ENCODE measurements at places on chromosomes 3 and 15. TPM values are rescaled to one million over a fixed set of nuclear protein-coding genes. Genes with fewer than 3 reads are reported as not detected.
A peak's percentile ranks its signal among the peaks of the same experiment; 100 is the strongest.

The LRRC34 gene
- 3.3 TPM for total RNA-seq

The HYAL1 gene
- 1.7 TPM for total RNA-seq

The MFN1 gene
- total RNA-seq: 34.7 TPM

The CCDC191 gene
- total RNA-seq: 0.65 TPM

The GPR149 gene
- total RNA-seq: not detected

The YEATS2 gene
- 53.7 TPM for total RNA-seq

The RBPMS2 gene
- 243 TPM for total RNA-seq

The PLSCR4 gene
- total RNA-seq: 2.9 TPM

DNA sequence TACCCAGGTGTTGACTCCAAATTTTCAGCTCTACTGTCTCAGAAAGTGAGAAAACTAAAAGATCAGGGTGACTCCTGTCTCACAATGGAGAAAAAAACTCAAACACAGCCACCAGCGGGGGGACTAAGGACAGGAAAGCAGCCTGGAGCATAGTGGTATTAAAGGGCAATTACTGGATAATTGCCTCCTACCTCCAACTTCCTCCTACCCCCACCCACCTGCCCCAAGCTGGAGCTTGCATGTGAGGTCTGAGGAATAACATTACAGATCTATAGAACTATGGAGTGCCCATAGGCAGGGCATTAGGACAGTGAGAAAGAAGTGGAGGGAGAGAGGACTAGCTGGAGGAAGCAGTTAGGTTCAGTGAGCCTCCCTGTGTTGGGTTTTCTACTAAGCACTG lies 2.7 kb upstream of the PCCB start:
- H3K4me1 ChIP-seq: peaks cover 5% of the 10 kb centered on the region
- no peak for DNase-seq
- H3K36me3 ChIP-seq: no peaks in the 10 kb centered on the region
- H3K27me3 ChIP-seq: no peaks in the 10 kb centered on the region

GRCh38 chr15:65420975-65421359 lies 1.8 kb downstream of the IGDCC4 start:
- peak overlapping the region; percentile 35 for H3K27ac ChIP-seq
- peak overlapping the region; percentile 87 for H3K4me3 ChIP-seq
- peaks cover 30% of the 10 kb centered on the region for H3K4me1 ChIP-seq
- H3K36me3 ChIP-seq: no peaks in the 10 kb centered on the region
- DNase-seq: no peak

GRCh38 chr15:76191539-76192244 lies 119.6 kb downstream of the ETFA start:
- peaks cover 7% of the 10 kb centered on the region for H3K4me1 ChIP-seq
- no peak for DNase-seq
- no peak overlapping the region for H3K4me3 ChIP-seq

GRCh38 chr3:54426381-54426780 lies 304.0 kb downstream of the CACNA2D3 start:
- no peaks in the 10 kb centered on the region for H3K27me3 ChIP-seq
- DNase-seq: no peak
- peaks cover 3% of the 10 kb centered on the region for H3K4me1 ChIP-seq
- H3K27ac ChIP-seq: no peak overlapping the region
- no peaks in the 10 kb centered on the region for H3K36me3 ChIP-seq
- H3K4me3 ChIP-seq: no peak overlapping the region

GRCh38 chr3:189776149-189776824 lies 145.1 kb downstream of the TP63 start:
- DNase-seq: no peak
- H3K27ac ChIP-seq: no peak overlapping the region
- no peak overlapping the region for H3K4me3 ChIP-seq
- H3K36me3 ChIP-seq: no peaks in the 10 kb centered on the region
- no peaks in the 10 kb centered on the region for H3K4me1 ChIP-seq
- H3K27me3 ChIP-seq: peaks cover 85% of the 10 kb centered on the region

- no peak for DNase-seq
- H3K27ac ChIP-seq: no peak overlapping the region
- H3K4me3 ChIP-seq: no peak overlapping the region
- no peaks in the 10 kb centered on the region for H3K4me1 ChIP-seq
These were observed 22.1 kb downstream of the UBA5 start for GRCh38 chr3:132682201-132682600.

GRCh38 chr15:73687351-73687750 lies 3.2 kb downstream of the CD276 start:
- no peak overlapping the region for H3K27ac ChIP-seq
- peaks cover 31% of the 10 kb centered on the region for H3K4me1 ChIP-seq
- no peak overlapping the region for H3K4me3 ChIP-seq
- H3K36me3 ChIP-seq: no peaks in the 10 kb centered on the region
- H3K27me3 ChIP-seq: no peaks in the 10 kb centered on the region
- no peak for DNase-seq

GRCh38 chr3:124688581-124689454 lies 41.4 kb upstream of the UMPS start:
- H3K4me1 ChIP-seq: no peaks in the 10 kb centered on the region
- no peaks in the 10 kb centered on the region for H3K27me3 ChIP-seq

DNA sequence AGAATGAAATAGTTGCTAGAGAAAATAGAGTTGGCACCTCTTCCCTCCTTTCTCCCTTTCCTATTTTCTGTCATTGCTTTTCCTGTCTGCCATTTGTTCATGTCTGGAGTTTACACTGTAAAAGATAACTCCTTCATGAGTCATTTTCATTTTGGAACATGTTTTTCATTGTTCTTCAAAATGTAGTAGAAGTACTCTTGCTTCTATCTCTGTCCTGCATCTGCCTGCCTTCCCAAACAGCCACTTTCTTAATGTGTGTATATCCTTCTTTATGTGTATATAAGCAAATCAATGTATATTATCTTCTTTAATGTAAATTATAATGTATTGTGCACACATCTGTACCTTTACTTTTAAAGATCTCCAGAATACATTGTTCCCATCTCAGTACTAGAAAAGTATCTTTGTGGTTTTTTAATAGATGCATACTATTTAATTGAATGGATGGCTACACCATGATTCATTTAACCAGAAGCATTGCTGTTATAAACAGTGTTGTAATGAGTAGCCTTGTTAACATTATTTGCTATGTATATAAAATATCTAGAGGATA lies 41.1 kb downstream of the TSC22D2 start:
- H3K36me3 ChIP-seq: no peaks in the 10 kb centered on the region
- no peak overlapping the region for H3K27ac ChIP-seq
- no peak overlapping the region for H3K4me3 ChIP-seq
- no peaks in the 10 kb centered on the region for H3K4me1 ChIP-seq
- H3K27me3 ChIP-seq: no peaks in the 10 kb centered on the region
- no peak for DNase-seq

DNA sequence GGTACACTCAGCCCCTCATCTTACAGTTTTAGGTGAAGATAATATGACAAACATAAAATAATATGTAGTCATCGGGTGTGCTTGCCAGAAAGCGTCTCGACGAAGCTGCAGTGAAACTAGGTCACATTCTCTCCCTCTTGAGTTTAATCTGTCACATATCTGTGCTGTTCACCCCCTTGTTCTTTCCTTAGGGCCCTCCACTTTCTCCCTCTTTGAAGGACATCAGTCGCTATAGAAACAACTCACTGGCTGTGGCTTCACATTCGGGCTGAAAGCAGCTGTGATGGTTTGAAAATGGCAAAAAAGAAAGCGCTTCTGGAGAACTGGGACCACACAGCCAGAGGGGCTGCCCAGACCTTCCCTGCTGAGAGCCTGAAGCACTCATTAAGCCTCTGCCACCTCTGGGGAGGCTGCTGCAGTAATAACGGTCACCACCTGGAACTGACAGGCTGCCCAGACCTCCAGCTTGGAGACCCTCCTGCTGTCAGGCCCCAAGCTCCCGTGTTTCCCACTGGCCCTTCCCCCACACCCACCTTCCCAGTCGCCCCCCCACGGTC lies 50.3 kb downstream of the ABTB1 start:
- H3K4me3 ChIP-seq: no peak overlapping the region
- H3K27ac ChIP-seq: no peak overlapping the region
- no peak for DNase-seq

DNA sequence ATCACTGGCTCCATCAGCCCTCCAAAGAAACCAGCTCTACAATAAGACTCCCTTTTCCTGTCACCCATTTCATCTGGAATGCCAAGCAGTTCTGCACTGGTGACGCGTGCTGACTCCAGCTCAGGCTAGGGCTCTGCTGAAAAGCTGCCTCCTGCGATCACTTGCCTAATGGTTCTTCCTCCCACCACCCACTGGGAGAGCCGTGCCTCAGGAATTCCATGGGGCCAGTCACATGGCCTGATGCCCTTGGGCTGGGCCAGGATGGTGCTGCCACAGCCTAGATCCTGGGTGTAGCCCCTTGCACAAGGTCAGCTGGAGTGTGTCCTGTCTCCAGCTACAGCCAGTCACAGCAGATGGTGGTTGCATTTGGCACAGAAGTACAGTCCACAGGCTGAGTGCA lies 98.9 kb downstream of the DNAJB8 start:
- no peak overlapping the region for H3K27ac ChIP-seq
- no peak overlapping the region for H3K4me3 ChIP-seq
- no peaks in the 10 kb centered on the region for H3K27me3 ChIP-seq
- DNase-seq: no peak

- no peak for DNase-seq
- H3K36me3 ChIP-seq: no peaks in the 10 kb centered on the region
- H3K4me3 ChIP-seq: no peak overlapping the region
These were observed 301.7 kb downstream of the OXSM start for GRCh38 chr3:26091626-26092025.

GRCh38 chr3:32391643-32392535 lies at the start of gene CMTM7:
Gene CMTM7, plus strand, starts transcription at chr3:32391853. Its CDS starts 54 bp downstream, at chr3:32391907.
- peak within 1 kb of the TSS; percentile 75 for H3K4me3 ChIP-seq
- no peaks in the 10 kb centered on the region for H3K36me3 ChIP-seq
- no peaks in the 10 kb centered on the region for H3K27me3 ChIP-seq
- no peaks in the 10 kb centered on the region for H3K4me1 ChIP-seq
- peak within 1 kb of the TSS; percentile 50 for H3K27ac ChIP-seq

- H3K36me3 ChIP-seq: no peaks in the 10 kb centered on the region
- H3K4me1 ChIP-seq: no peaks in the 10 kb centered on the region
- H3K27ac ChIP-seq: no peak overlapping the region
- DNase-seq: no peak
These were observed 1149.6 kb downstream of the IGSF11 start for GRCh38 chr3:117885011-117885441.

DNA sequence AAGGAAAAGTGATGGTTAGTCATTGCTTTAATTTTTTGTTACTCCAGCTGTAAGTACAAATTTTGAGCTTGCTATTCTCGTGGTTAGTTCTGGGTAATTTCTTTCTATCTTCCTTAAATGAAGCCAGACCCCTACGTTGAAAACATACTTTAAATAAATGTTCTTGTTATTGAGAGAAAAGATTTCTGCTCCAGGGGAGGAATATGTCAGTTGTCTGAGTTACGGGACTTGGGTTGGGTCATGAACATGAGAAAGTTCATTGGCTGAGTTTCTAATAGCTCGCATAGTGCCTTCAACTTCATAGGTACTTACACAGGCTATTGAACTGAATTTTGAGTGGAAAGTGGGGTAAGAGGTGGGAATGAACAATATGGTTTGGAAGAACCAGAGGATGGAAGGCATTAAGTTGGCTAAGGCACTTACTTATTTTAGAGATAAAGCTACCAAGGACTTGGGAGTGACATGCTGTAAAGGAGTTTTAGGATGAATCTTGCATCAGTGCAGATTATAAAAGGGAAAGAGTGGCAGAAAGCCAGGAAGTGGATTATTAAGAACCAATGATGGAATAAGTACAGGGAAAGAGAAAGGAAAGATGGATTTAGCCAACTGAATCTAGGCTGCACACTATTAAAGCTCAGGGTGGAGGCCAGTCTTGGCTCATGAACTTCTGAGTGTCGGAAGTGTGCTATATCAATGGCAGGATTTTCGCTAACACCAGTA lies 1.4 kb downstream of the RPSA start:
- DNase-seq: no peak
- peak overlapping the region; percentile 94 for H3K4me3 ChIP-seq
- H3K36me3 ChIP-seq: peaks cover 45% of the 10 kb centered on the region
- H3K27ac ChIP-seq: peak overlapping the region; percentile 95

DNA sequence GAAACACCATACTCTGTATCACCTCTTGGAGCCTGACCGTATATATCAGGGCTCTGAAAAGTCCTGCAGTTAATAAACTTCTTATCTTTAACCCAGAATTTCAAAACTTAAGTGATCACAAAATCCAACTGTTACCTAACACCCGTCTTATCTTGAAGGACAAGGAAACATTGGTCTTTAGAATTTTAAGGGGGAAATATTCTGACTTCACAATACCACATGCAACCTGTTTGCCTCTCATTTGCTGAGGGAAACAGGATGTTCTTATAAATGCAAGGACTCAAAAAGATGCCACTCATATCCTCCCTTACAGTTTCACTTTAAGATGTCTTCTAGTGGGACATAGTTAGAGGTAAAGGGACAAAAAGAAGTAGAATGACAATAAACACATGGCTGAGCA lies 67.9 kb downstream of the CRTC3 start:
- no peaks in the 10 kb centered on the region for H3K27me3 ChIP-seq
- H3K4me1 ChIP-seq: peaks cover 6% of the 10 kb centered on the region
- no peak for DNase-seq
- no peak overlapping the region for H3K4me3 ChIP-seq
- H3K27ac ChIP-seq: no peak overlapping the region
- no peaks in the 10 kb centered on the region for H3K36me3 ChIP-seq

DNA sequence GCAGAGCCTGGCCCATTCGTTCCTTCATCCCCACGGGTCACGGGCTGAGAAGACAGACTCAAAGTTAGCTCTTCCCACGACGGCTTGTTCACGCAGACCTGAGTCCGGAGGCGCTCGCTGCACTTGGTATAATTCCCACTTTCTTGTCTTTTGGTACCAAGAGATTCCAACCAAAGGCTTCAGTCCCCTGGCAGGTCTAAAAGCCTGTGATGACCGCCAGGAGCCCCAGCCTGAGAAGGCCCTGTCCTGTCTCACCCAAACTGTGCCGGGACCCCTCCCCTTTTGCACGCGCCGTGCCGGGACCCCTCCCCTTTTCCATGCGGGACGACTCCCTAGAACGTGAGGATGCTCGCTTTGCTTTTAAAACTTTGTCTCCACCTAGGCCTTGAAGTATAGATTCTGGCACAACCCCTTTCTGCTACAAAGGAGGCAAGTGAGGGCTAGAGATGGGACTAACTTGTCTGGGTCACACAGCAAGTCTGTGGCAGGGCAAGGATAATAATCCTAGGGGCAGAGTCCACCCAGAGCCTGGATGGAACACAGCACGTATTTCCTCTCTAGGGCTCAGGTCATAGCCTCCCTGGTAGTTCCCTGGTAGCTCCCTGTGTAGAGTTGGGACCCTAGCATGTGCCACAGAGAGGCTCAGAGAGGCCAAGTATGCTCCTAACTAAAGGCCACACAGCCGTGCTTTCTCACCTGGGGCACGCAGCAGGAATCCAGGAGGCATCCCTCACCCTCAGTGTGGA lies 211.3 kb downstream of the XXYLT1 start:
- DNase-seq: no peak
- H3K4me3 ChIP-seq: no peak overlapping the region
- H3K27ac ChIP-seq: no peak overlapping the region
- no peaks in the 10 kb centered on the region for H3K27me3 ChIP-seq

DNA sequence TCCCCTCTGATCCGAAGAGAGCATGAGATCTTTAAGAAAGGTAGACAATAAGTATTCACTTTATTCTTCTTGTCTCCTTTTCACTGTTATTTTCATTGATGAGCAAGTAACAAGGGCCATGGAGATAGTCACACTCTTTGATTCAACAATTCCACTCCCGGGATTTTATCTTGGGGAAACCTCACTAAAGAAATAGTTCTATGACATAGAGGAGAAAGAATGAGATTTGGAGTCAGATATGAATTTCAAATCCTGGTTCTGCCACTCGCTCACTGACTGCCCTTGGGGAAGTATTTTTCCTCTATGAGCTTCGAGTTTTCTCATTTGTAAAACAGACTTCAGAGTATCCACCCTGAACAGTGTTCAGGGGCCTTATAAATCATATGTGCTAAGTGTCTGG lies 514.6 kb downstream of the NLGN1 start:
- H3K36me3 ChIP-seq: no peaks in the 10 kb centered on the region
- no peak overlapping the region for H3K27ac ChIP-seq
- DNase-seq: no peak
- peaks cover 1% of the 10 kb centered on the region for H3K27me3 ChIP-seq
- no peak overlapping the region for H3K4me3 ChIP-seq

Measured in H1 (cell line).